ENCODE measurements at places on chromosomes 3 and 15. TPM values are rescaled to one million over a fixed set of nuclear protein-coding genes. Genes with fewer than 3 reads are reported as not detected.

C3orf49 gene
- not detected for total RNA-seq

COL6A5 gene
- not detected for total RNA-seq

ADAMTS17 gene
- total RNA-seq: 2.3 TPM

SERPINI2 gene
- total RNA-seq: 0.86 TPM

ADGRG7 gene
- not detected for total RNA-seq

- DNase-seq: no peak
Observed at GRCh38 chr3:120503727-120504616, 53.2 kb upstream of the FSTL1 start.

DNA sequence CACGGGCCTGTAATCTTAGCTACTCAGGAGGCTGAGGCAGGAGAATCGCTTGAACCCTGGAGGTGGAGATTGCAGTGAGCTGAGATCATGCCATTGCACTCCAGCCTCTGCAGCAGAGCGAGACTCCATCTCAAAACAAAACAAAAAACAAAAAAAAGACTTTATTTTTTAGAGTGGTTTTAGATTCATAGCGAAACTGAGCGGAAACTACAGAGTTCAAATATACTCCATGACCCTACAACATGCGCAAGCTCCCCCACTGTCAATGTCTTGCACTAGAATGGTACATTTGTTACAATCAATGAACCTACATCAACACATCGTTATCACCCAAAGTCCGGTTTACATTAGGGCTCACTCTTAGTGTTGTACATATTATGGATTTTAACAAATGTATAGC, 2.2 kb upstream of the CRTAP start:
- DNase-seq: no peak

GRCh38 chr15:39181056-39181747, 399.7 kb upstream of the THBS1 start:
- DNase-seq: no peak

- no peak for DNase-seq
Observed at GRCh38 chr3:168870892-168871291, 775.2 kb upstream of the GOLIM4 start.

DNA sequence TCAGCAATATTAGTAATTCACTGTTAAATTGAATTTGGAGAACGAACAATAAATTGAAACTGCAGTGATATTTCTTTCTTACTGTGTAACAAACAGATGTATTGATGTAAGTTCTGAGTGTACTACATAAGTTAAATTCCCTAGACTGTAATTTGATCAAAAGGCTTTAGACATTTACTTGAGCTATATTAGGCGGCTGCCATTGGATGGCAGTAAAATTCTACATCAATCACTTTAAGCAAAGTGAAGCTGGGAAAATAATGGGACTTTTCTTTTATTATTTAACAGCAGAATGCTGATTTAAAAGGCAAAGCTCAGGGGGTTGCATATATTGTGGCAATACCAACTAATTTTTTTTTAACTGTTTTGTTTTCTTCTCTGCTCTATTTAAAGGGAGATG, 212.6 kb upstream of the PLSCR5 start:
- no peak for DNase-seq

- DNase-seq: no peak
Observed at GRCh38 chr3:108527109-108527508, 16.7 kb upstream of the MYH15 start.

DNA sequence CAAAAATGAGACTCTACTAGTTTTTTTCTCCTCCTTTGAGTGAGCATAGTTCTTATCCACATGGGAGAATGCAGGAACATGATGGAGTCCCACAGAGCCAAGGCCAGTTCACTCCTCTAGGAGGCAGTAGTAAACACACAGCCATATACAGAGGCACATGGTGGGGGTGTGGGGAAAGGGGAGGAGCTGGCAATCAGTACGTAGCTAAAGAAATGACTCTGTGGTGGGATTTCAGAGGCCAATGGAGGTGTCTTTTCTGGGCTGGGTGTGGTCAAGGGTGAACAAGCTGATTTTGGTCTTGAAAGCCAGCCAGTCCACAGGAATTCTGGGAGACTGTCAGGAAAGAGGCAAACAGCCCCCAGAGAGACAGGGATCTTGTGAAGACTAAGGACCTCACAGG, 6.6 kb upstream of the RAB11A start:
- DNase-seq: peak; percentile 42

GRCh38 chr15:43126356-43126755, 7.0 kb upstream of the TMEM62 start:
- no peak for DNase-seq

GRCh38 chr3:159763602-159764489, 224.8 kb upstream of the IL12A start:
- DNase-seq: peak; percentile 64

- DNase-seq: no peak
Observed at GRCh38 chr15:80953953-80954778, 35.5 kb downstream of the MESD start.

DNA sequence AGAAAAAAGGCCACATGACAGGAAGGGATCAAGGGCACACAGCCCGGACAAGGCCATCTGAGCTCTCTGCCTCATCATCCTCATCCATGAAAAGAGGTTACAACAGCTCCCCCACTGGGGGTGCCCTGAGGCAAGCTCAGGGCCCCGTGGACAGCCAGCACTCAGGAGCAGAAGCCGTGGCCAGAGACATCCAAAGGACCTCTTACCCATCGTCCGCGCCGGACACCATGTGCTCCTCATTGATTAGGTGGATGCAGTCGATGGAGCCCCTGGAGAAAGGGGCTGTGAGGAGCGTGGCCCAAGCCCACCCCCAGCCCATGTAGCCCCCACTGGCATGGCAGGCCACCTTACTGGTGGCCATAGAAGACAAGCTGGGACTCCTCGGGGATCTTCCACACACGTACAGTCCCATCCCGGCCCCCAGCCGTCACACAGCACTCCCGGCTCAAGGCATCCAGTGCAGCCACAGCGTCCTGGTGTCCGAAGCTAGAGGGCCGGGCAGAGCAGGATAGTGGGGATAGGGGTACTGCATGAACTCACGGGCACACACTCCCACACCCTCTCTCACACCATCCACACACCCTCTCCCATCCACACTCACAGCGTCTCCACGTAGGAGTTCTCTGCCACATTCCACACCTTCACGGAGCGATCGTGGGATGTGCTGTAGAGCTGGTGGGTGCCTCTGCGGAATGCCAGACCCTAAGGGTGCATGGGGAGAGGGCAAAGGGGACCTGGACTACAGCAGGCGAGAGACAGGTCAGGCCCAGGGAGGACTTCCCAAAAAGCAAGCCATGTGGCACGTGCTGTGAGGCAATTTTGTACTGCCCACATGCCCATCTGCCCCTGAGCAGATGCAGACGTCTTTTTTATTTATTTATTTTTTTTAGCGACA, 6.5 kb downstream of the RRP9 start:
- no peak for DNase-seq

DNA sequence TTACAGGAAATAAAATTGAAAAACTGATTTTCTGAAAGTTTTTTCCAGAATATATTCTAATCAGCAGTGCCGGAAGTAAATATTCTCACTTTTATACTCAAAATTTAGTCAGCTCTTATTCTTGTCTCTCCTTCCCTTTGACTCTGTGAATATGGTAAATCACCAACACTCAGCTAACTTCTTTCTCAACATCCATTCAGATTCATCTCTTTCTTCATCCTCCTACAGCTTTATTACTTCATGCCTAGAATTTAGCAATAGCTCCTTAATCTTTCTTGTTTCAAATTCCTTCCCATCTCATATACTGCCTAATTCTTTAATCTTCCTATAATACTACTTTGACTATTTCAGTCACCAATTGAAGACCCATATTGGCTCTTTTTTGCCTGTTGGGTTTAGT, 67.9 kb downstream of the FGF7 start:
- DNase-seq: no peak

DNA sequence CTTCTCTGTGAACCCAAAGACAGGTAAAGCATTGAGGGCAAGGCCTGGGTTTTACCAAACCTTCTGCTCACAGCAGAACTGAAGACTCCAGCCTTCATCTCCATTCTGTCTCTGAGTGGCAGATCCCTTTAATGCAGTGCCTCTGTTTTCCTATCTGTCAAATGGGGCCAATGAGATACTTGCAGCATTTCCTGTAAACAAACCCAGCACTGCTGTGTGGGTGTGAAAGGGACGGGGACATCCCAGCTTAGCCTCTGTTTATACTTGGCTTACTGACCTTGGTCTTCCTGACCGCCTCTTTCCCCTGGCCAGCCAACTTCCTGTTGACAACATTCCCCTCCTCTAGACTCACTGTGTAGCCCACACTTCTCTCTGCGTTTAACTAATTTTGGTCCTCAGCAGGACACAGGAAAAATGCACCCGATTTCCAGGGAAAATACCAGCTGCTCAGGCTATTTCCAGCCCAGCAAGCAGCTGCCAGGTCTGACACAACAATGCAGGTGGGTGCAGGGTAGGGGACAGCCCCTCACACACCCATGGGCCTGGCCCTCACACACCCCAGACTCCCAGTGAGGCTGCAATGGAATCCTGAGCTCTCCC, 105.9 kb upstream of the HERC1 start:
- DNase-seq: no peak

- DNase-seq: no peak
Observed at GRCh38 chr3:46628901-46629369, 16.6 kb downstream of the FAM240A start.

- no peak for DNase-seq
Observed at GRCh38 chr3:170622369-170623159, 36.7 kb upstream of the SLC7A14 start.
